ENCODE measurements at places on chromosomes 5 and 9. TPM values are rescaled to one million over a fixed set of nuclear protein-coding genes. Genes with fewer than 3 reads are reported as not detected.

DNA sequence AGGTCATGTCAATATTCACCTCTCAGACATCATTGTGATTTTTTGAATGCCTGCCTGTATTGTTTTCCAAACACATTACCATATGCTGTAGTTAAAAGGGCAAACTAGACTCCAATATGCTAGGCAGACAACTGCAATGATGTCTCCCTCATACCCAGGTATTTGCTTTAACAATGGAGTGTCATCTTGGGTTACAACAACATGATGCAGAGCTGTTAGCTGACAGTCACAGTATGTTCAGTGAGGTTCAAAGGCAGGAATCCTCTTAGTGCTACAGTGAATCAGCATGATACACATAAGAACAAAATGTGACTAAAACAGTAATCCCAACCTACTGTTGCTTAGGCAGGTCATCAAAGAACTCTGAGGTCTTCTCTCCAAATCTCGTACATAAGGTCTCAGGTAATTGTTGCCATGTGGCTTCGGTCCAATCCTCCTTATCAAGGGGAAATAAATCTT, 24.0 kb downstream of the OR1J1 start:
- no peaks in the 10 kb centered on the region for H3K4me1 ChIP-seq
- DNase-seq: no peak
- H3K36me3 ChIP-seq: no peaks in the 10 kb centered on the region
- no peak overlapping the region for H3K27ac ChIP-seq

DNA sequence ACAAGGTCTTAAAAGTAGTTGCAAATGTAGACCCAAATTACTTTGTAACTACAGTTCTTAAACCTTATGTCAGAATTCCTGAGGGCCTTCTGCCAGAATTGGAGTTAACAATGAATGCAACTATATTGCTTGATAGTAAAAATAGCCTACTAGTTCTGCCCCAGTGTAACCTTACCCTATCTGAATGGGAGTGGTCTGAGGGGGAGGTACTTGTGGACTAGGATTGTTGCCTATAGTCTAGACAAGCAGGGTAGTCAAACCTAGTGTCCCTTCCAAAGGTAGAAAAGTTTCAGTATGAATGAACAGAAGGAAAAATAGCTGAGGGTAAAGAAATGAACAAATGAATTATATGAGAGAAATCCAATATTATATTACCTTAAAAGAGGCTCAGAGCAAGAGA, 242.2 kb downstream of the PJA2 start:
- no peaks in the 10 kb centered on the region for H3K36me3 ChIP-seq
- no peaks in the 10 kb centered on the region for H3K4me1 ChIP-seq
- no peak overlapping the region for H3K27ac ChIP-seq
- H3K4me3 ChIP-seq: no peak overlapping the region
- no peak for DNase-seq

GRCh38 chr5:160083501-160083900, 35.7 kb downstream of the PWWP2A start:
- H3K27me3 ChIP-seq: no peaks in the 10 kb centered on the region
- no peak overlapping the region for H3K4me3 ChIP-seq
- no peaks in the 10 kb centered on the region for H3K36me3 ChIP-seq
- DNase-seq: no peak

- no peaks in the 10 kb centered on the region for H3K27me3 ChIP-seq
- no peak overlapping the region for H3K27ac ChIP-seq
These were observed 94.0 kb downstream of the PHF2 start for GRCh38 chr9:93670208-93671019.

DNA sequence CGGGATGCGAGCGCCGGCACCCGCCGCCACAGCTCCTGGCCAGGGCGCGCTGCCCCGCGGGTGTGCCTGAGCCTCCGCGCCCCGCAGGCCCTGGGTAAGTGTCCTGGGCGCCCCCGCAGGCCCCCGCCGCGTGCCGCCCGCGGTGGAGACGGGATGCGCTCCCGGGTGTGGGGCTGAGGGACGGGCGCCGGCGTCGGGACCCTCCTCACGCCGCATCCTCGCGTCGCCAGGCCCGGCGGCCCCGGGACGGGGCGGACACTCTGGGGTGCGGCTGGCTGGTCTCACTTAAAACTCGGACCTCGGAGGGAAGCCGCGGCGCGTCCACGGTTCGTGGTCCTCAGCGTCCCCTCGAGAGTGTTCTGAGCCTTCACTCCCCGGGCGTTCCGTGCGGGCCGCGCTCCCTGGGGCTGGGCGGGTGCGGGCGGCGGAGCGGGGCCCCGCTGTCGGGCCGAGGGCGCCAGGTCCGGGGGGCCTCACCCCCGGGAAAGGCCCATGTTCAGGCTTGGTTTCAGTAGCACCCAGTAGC, 275 bp downstream of the AHRR start:
- H3K27ac ChIP-seq: no peak overlapping the region
- no peaks in the 10 kb centered on the region for H3K27me3 ChIP-seq
- H3K4me3 ChIP-seq: no peak overlapping the region

DNA sequence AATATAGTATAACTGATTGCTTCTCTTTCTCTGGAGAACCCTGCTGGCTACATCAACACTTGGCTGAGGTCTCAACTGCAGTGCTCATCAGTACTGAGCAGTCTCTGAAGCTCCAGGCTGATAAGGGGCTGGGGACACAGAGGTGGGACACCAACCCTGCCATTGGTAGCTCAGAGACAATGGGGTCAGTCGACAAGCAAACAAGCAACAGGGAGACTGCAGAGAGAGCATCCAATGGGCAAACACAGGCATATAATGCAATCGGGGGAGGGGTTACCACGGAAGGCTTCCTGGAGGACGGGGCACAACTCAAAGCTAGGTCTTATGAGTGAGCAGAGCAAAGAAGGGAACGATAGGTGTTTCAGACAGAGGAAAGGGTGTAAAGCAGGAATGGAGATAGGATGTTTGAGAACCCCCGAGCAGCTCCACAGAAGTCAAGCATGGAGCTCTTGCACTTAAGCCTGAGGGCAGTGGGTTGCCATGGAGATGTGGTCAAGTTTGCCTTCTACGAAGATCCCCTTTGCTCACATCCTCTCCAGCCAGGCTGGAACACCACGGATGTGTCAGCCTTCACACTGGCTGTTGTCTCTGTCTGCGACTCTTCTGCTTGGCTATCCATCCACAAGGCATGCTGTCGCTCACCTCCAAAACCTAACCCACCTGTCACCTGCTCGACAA, 21.5 kb upstream of the AKNA start:
- H3K27ac ChIP-seq: no peak overlapping the region
- H3K4me3 ChIP-seq: no peak overlapping the region
- peaks cover 9% of the 10 kb centered on the region for H3K4me1 ChIP-seq
- H3K36me3 ChIP-seq: no peaks in the 10 kb centered on the region
- no peaks in the 10 kb centered on the region for H3K27me3 ChIP-seq

GRCh38 chr5:111892949-111893348, 136.0 kb upstream of the NREP start:
- H3K4me1 ChIP-seq: no peaks in the 10 kb centered on the region
- DNase-seq: no peak
- H3K27me3 ChIP-seq: no peaks in the 10 kb centered on the region
- no peaks in the 10 kb centered on the region for H3K36me3 ChIP-seq
- no peak overlapping the region for H3K4me3 ChIP-seq
- H3K27ac ChIP-seq: no peak overlapping the region

- no peaks in the 10 kb centered on the region for H3K27me3 ChIP-seq
- no peaks in the 10 kb centered on the region for H3K36me3 ChIP-seq
- DNase-seq: no peak
- peaks cover 22% of the 10 kb centered on the region for H3K4me1 ChIP-seq
- H3K4me3 ChIP-seq: no peak overlapping the region
- no peak overlapping the region for H3K27ac ChIP-seq
These were observed 3.6 kb upstream of the LRRC70 start for GRCh38 chr5:62575066-62575465.

GRCh38 chr5:7372399-7372798, 23.5 kb upstream of the ADCY2 start:
- no peaks in the 10 kb centered on the region for H3K4me1 ChIP-seq
- H3K27ac ChIP-seq: no peak overlapping the region
- no peaks in the 10 kb centered on the region for H3K27me3 ChIP-seq
- no peak for DNase-seq
- H3K4me3 ChIP-seq: no peak overlapping the region

- no peak overlapping the region for H3K27ac ChIP-seq
- no peaks in the 10 kb centered on the region for H3K36me3 ChIP-seq
- no peak for DNase-seq
- no peaks in the 10 kb centered on the region for H3K4me1 ChIP-seq
- H3K4me3 ChIP-seq: no peak overlapping the region
- H3K27me3 ChIP-seq: no peaks in the 10 kb centered on the region
These were observed 145.1 kb downstream of the NXNL2 start for GRCh38 chr9:88680041-88680440.

GRCh38 chr5:105146867-105147266, 1584.3 kb upstream of the NUDT12 start:
- no peaks in the 10 kb centered on the region for H3K27me3 ChIP-seq
- H3K4me3 ChIP-seq: no peak overlapping the region
- H3K4me1 ChIP-seq: no peaks in the 10 kb centered on the region
- H3K36me3 ChIP-seq: no peaks in the 10 kb centered on the region

- H3K36me3 ChIP-seq: no peaks in the 10 kb centered on the region
- no peaks in the 10 kb centered on the region for H3K4me1 ChIP-seq
- no peak for DNase-seq
- H3K4me3 ChIP-seq: no peak overlapping the region
These were observed 80.9 kb downstream of the FOXD1 start for GRCh38 chr5:73367650-73368049.

- no peaks in the 10 kb centered on the region for H3K27me3 ChIP-seq
- no peaks in the 10 kb centered on the region for H3K4me1 ChIP-seq
- no peak overlapping the region for H3K4me3 ChIP-seq
- H3K36me3 ChIP-seq: no peaks in the 10 kb centered on the region
These were observed 102.4 kb upstream of the PCSK5 start for GRCh38 chr9:75788006-75788634.

DNA sequence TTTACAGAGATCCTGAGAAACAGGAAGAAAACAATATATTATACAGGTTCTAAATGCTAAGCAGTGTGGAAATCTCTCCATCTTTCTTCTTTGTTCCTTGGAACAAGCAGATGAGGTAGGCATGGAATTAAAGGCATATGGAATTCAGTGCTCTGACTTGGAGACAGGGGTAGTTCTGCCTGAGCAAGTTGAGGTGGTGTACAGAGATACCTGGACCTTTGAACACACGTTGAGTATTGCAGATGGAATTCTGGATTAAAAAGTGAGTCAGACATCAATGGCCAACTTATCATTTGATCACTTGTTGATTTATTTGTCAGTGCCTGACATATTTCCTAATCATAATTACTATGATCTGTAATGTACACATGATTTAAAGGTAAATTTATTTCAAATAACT, 293.9 kb upstream of the IRX4 start:
- DNase-seq: no peak
- H3K36me3 ChIP-seq: no peaks in the 10 kb centered on the region
- no peaks in the 10 kb centered on the region for H3K27me3 ChIP-seq

GRCh38 chr5:160071516-160071915, 47.7 kb downstream of the PWWP2A start:
- H3K27ac ChIP-seq: no peak overlapping the region
- no peaks in the 10 kb centered on the region for H3K36me3 ChIP-seq
- no peak for DNase-seq
- H3K4me3 ChIP-seq: no peak overlapping the region
- H3K4me1 ChIP-seq: no peaks in the 10 kb centered on the region

GRCh38 chr5:133825631-133826289, 142.7 kb downstream of the C5orf15 start:
- H3K27me3 ChIP-seq: no peaks in the 10 kb centered on the region
- no peak overlapping the region for H3K27ac ChIP-seq
- H3K4me1 ChIP-seq: peaks cover 26% of the 10 kb centered on the region
- no peak overlapping the region for H3K4me3 ChIP-seq
- no peaks in the 10 kb centered on the region for H3K36me3 ChIP-seq
- DNase-seq: peak; percentile 11

- peaks cover 12% of the 10 kb centered on the region for H3K4me1 ChIP-seq
- no peak overlapping the region for H3K27ac ChIP-seq
- no peak overlapping the region for H3K4me3 ChIP-seq
- no peaks in the 10 kb centered on the region for H3K27me3 ChIP-seq
- DNase-seq: no peak
These were observed 14.6 kb upstream of the SETX start for GRCh38 chr9:132369421-132369820.

The BNC2 gene
- not detected for polyA plus RNA-seq

The NAA35 gene
- polyA plus RNA-seq: 15.7 TPM

The CCDC69 gene
- polyA plus RNA-seq: 38.9 TPM

The VCAN gene
- 0.05 TPM for polyA plus RNA-seq

The OR1L8 gene
- polyA plus RNA-seq: not detected

The PHF24 gene
- not detected for polyA plus RNA-seq

The TYRP1 gene
- not detected for polyA plus RNA-seq

The ASS1 gene
- polyA plus RNA-seq: not detected

The OR1Q1 gene
- not detected for polyA plus RNA-seq

The OR1J2 gene
- polyA plus RNA-seq: not detected

The SLC27A6 gene
- polyA plus RNA-seq: not detected

The PCSK1 gene
- polyA plus RNA-seq: not detected

The DCP2 gene
- 54.0 TPM for polyA plus RNA-seq

The AQP3 gene
- polyA plus RNA-seq: 484 TPM

All from CD4-positive, alpha-beta memory T cell (primary cell).